ENCODE measurements at places on chromosomes 1 and 21.

DNA sequence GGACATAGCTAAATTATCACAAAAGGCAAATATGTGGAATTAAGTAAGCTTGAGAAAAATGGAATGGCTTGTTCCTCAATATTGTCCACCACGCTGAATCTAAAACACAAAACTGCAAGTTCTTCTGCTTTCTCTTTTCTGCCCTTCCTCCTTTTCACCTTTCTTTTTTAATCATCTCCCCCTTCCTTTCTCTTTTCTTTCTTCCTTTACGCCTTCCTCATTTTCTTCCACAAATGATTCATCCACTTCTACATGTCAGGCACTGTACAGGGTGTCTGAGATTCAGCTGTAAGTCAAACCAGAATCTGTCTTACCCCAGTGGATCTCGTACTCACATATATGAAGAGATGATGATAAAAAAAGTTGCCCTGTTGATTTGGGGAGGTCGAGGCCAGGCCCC is 1182.5 kb downstream of the MRPL39 start:
- DNase-seq = no peak

GRCh38 chr1:28449904-28450303 is 55.9 kb upstream of the RCC1 start:
- no peak for DNase-seq

GRCh38 chr1:196649990-196650389 is 1.9 kb upstream of the CFH start:
- no peak for DNase-seq

DNA sequence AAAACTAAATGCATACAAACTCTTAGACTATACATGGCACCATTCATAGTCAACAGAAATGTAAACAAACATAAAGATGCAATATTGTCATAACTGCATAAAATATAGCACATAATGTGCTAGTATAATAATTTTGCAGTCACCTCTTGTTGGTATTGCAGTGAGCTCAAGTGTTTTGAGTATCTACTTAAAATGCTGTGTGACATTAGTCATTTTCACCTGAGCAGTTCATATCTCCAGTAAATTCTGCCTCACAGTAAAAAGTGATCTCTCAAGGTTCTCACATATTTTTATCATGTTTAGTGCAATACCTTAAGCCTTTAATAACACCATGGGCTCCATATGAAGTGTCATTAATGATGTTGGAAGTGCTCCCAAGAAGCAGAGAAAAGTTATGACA is 29.6 kb upstream of the FMO2 start:
- no peak for DNase-seq

GRCh38 chr1:80410233-80410632 is 1390.5 kb upstream of the ADGRL2 start:
- no peak for DNase-seq

GRCh38 chr1:213623862-213624261 is 363.9 kb upstream of the PROX1 start:
- no peak for DNase-seq

GRCh38 chr1:211735208-211736170 is 60.1 kb upstream of the NEK2 start:
- peak; percentile 39 for DNase-seq

GRCh38 chr1:116352349-116352813 is 20.7 kb upstream of the ATP1A1 start:
- no peak for DNase-seq

DNA sequence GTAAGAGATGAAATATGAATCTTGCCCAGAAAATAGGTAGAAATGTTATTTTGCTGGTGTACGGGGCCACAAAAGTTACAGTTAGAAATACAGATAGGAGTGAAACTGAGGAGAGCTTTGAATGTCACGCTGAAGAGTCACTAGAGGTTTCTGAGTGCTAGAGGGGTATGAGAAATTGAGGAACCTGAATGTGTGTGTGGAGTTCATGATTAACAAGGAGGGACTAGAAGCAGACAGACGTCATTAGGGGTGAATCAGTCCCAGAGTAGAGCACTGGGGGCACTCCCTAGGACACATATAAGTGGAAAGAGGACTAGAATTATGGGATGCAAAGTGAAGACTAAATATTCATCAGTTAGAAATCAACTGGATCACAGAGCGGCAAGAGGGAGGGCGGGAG is 188.9 kb upstream of the MAP1LC3C start:
- no peak for DNase-seq

GRCh38 chr21:31257265-31257664 is 86.8 kb downstream of the TIAM1 start:
- no peak for DNase-seq

- DNase-seq = no peak
Measured at GRCh38 chr21:32055305-32055704, 182.5 kb downstream of the HUNK start.

DNA sequence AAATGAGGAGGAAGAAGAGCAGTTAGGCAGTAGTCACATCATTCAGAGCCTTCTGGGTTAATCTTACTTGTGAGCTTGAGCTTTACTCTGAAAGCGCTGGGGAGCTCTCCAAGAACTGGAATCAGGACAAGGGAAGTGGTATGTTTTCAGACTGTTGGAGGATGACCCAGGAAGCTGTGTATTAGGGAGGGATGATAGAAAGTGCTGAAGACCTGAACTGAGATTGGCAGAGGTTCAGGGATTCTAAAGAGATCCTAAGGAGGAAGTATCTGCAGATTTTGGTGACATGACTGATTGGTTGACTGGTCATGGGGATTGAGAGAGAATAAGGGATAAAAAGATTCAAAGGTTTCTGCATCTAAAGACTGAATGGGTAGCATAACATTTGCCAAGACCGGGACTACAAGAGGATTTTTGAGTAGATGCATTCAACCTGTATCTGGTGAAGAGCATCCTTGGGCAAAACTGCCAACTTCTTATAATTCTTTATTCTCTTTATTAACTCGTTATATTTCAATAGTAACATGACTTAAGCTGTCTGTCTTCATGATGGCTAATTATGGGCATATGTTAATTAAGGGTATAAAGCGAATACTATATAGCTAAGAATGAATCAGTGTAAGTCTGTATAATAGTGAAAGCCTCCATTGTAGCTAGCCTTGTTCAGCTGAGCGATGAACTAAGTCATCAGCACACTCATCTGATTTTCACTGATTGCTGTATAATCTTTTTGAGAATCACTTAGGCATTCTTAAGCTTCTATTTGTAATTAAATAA is 41.8 kb downstream of the XCL1 start:
- DNase-seq = no peak

- no peak for DNase-seq
Measured at GRCh38 chr1:45971922-45972531, 160.4 kb downstream of the PIK3R3 start.

DNA sequence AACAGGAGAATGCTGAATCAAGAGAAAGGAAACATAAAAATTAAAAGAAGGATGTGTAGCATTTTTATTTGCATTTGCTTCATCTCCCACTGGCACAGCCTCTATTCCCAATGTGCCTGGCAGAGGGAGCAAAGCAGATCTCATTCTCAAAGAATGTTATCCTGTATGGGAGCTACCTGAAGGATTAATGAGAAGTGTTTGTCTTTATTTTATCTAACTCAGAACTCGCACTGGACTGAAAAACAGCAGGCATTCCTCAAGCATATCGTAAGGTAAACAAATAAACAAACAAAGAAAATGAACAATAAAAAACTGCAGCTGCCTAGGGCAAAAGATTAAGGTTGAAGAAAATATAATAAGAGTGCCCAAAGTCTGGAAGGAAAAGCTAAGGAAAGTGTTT is 12.7 kb upstream of the COL11A1 start:
- no peak for DNase-seq

DNA sequence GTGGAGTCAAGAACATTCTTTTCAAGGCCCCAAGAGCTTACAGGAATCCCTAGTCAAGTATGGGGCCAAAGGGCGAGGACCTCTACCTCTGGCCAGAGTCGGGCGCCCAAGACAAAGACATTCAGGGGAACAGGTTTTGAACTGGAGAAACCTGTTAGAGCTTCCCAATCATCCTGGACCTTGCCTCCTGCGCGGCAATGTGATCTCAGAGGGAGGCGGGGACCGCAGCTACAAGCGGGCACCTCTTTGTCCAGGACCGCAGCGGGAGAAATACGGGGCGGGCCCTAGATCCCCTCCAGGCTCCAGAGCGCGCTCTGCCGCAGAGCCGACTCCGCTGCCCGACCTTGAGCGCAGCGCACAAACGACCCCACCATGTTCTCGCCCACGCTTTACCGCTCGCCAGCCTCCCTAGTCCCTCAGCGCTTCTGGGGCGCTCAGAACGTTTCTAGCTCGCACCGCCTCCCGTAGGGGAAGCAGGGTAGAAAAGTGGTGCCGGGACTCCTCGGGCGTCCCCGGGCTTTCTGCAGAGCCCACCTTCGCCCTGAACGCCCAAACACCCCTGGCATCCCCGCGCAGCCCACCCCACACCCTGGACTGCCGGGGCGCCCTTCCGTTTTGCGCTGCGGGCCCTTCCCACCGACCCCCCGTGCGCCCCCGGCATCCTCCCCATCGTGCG is 28.1 kb downstream of the RABIF start:
- no peak for DNase-seq

DNA sequence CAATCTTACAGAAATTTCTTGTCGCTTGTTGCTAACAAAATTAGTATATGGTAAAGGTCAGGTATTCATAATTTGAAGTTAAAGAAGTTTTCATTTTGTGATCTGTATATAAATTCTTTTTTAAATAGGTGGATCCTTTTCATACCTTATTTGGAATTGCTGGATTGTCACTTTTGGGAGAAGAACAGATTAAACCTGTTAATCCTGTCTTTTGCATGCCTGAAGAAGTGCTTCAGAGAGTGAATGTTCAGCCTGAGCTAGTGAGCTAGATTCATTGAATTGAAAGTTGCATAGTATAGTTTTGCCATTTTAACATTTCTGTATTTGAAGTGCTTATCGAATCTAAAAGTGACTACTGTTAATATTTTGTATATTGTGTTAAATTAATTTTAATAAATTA is 2.3 kb upstream of the MSH4 start:
- no peak for DNase-seq

DNA sequence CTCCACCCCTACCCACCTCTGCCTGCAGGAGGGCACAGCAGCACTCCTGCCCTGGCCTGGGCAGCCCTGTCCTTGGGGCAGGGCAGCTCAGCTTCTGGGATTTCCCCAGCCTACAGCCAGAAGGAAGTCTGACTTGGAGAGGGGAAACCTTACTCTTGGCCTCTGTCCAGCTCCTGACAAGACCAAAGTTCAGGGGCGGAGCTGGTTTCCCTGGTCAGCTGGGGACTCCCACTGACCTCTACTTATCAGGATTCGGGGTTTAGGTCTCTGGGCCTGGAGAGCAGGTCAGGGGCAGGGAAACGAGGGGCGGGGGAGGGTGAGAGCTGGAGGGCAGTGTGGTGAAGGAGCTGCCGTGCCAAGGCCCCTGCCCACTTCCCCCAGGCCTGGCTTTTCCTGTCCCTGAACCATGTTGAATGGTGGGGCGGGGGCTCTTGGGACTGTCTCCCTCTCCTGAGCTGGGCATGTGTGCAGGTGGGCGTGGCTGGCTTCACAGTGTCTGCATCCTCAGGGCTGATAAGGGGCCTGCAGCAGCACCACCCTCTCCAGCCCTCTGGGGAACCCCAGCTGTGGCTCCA is 16.8 kb upstream of the ETV3 start:
- DNase-seq = peak; percentile 35

- no peak for DNase-seq
Measured at GRCh38 chr21:37732927-37733326, 183.3 kb downstream of the KCNJ6 start.

DNA sequence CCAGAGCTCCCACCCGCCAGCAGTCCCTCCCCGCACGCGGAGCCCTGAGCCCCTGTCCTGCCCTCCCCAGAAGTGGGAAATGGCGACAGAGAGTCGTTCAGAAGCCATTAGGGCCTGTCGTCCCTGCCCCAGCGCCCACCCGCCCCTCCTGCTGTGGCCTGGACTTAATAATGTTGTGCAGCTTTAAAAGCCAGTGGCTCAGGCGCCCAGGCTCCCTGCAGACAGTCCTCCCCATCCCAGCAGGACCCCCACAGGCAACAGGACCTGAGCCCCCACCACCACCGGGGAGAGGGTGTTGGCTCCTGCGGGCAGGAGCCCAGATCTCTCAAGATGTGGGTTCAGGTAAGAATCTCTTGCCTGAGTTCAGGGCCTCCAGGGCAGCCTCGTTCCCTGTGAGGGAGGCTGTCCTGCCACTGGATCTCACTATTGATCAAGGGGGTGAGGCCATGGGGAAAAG is 125.3 kb upstream of the RUNX3 start:
- DNase-seq = no peak

GRCh38 chr1:4393191-4393590 is 261.2 kb upstream of the AJAP1 start:
- no peak for DNase-seq

- DNase-seq = no peak
Measured at GRCh38 chr1:187122566-187122965, 293.8 kb downstream of the PLA2G4A start.

- no peak for DNase-seq
Measured at GRCh38 chr1:66552287-66552686, 18.3 kb downstream of the SGIP1 start.

GRCh38 chr1:71047635-71048607 is at the start of gene PTGER3:
TSS of gene PTGER3 (minus strand) at chr1:71047816. CDS start at chr1:71047577, 239 bp downstream.
- DNase-seq = no peak

DNA sequence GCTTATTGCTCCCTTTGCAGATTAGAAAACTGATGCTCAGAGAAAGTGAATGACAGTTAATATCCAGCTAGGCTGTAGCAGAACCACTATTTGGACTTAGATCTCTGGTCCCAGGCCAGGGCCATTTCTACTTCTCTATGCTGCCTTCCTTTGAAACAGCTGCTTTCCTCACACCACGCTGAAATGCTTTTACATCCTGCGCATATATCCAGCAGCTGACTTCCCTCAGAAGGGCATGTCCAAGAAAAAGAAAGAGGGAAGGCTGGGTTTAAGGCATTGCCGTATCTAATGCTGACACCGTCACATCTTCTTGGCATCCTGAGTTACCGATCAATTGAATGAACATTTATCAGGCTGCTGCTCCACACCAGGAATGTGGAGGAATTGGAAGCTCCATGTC is 122.4 kb downstream of the UBE2U start:
- DNase-seq = no peak

DNA sequence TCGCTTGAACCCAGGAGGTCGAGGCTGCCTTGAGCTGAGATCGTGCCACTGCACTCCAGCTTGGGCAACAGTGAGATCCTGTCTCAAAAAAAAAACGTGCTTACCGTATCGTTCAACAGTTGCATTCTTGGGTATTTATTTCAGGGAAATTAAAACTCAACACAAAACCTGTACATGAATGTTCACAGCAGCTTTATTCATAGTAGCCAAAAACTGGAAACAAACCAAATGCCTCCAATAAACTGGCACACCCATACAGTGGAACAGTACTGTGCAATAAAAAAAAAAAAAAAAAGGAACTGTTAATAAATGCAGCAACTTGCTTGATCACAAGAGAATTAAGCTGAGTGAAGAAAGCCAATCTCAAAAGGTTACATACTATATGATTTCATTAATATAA is 6.7 kb downstream of the KHDRBS1 start:
- no peak for DNase-seq

- no peak for DNase-seq
Measured at GRCh38 chr1:159600894-159601293, 13.3 kb downstream of the APCS start.

DNA sequence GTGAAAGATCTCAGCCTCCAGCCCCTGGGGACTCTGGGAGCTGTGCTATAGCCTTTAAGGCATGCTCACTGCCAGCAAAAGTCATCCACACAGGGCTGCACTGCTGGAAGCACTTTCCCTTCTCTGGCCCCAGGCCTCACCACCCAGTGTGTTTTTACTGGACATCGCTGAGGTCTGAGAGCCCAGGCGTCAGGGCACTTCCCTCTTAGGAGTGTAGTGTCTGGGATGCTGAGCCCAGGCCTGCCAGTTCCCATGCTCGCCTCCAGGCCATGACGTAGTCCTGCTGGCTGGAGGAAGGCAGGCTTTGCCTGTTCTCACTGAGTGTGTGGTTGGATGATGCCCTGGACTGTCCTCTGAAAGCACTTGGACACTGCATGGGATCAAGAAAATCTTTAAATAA is 101.2 kb downstream of the GDAP2 start:
- DNase-seq = no peak
